ENCODE measurements at places on chromosomes 7 and 10. TPM values are rescaled to one million over a fixed set of nuclear protein-coding genes. Genes with fewer than 3 reads are reported as not detected.

The OGDH gene
- 40.8 TPM for total RNA-seq

The DOCK4 gene
- 30.3 TPM for total RNA-seq

The METTL27 gene
- 4.9 TPM for total RNA-seq

The SLC13A1 gene
- total RNA-seq, result not detected

The PPP1R17 gene
- total RNA-seq, result not detected

The GTF2IRD2 gene
- total RNA-seq, result 8.2 TPM

The SYT15 gene
- under 0.01 TPM for total RNA-seq

The CYP3A7 gene
- 37.8 TPM for total RNA-seq

The ANXA8 gene
- total RNA-seq, result not detected

The MYL10 gene
- not detected for total RNA-seq

The SPDYE16 gene
- total RNA-seq, result 0.17 TPM

The HECTD2 gene
- total RNA-seq, result 7.2 TPM

The PIK3AP1 gene
- total RNA-seq, result 0.17 TPM

The ABCC2 gene
- total RNA-seq, result 0.66 TPM

The CUEDC2 gene
- total RNA-seq, result 60.8 TPM

The BAIAP2L1 gene
- 5.3 TPM for total RNA-seq

The HOXA10 gene
- 0.17 TPM for total RNA-seq

The MYOF gene
- 298 TPM for total RNA-seq

The ARMC3 gene
- not detected for total RNA-seq

The CALHM3 gene
- not detected for total RNA-seq

The NCF1 gene
- under 0.01 TPM for total RNA-seq

The RPEL1 gene
- total RNA-seq, result 0.17 TPM

The BTBD16 gene
- not detected for total RNA-seq

The MKX gene
- 15.0 TPM for total RNA-seq

The GBX1 gene
- not detected for total RNA-seq

The SLC18A3 gene
- total RNA-seq, result not detected

The SFTPD gene
- total RNA-seq, result not detected

The GSDME gene
- total RNA-seq, result 57.1 TPM

The MAD1L1 gene
- total RNA-seq, result 31.8 TPM

The TMEM196 gene
- total RNA-seq, result not detected

The SPDYE11 gene
- not detected for total RNA-seq

The ZFYVE27 gene
- total RNA-seq, result 16.9 TPM

The BMI1 gene
- 41.6 TPM for total RNA-seq

The PRSS37 gene
- total RNA-seq, result not detected

The MMRN2 gene
- 2.1 TPM for total RNA-seq

The URGCP gene
- total RNA-seq, result 27.7 TPM

All from fibroblast of lung (primary cell).